ENCODE measurements at places on chromosomes 13 and 19.

DNA sequence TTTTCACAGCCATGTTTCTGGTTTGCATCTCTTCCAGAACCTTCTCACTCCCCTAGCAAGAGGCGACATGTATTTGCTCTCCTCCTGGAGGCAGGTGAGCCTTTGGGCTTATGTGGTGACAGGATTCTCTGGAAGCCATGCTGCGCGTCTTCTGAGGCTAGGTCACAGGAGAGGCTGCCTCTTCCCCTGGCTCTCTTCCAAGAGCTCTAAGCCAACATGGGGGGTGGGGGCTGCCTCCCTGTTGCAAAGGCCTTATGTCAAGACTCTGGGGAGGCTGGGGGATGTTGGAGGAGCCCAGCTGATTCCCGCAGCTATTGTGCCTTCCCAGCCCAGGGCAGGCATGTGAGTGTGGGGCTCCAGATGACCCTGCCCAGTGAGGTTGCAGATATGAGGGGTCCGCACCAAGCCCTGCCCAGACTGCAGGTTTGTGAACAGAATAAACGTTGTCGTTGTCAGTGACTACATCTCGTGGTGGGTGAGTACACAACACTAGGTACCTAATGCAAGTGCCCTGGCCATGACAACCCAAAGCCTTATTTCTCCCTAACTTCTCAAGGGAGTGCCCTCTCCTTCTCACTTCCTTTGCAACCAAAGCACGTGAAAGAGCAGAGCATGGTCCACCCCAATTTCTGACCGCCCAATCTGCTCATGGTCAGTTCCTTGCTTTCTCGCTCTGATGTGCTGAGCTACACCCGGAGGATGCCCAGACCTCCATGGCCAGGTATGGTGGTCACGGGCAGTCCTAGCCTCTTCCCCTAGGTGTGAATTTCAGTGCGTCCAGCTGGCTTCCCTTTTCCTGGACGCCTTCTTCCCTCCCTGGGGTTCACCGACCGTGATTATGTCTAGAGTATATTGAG, 44.9 kb downstream of the TEX29 start:
- no peak for DNase-seq

DNA sequence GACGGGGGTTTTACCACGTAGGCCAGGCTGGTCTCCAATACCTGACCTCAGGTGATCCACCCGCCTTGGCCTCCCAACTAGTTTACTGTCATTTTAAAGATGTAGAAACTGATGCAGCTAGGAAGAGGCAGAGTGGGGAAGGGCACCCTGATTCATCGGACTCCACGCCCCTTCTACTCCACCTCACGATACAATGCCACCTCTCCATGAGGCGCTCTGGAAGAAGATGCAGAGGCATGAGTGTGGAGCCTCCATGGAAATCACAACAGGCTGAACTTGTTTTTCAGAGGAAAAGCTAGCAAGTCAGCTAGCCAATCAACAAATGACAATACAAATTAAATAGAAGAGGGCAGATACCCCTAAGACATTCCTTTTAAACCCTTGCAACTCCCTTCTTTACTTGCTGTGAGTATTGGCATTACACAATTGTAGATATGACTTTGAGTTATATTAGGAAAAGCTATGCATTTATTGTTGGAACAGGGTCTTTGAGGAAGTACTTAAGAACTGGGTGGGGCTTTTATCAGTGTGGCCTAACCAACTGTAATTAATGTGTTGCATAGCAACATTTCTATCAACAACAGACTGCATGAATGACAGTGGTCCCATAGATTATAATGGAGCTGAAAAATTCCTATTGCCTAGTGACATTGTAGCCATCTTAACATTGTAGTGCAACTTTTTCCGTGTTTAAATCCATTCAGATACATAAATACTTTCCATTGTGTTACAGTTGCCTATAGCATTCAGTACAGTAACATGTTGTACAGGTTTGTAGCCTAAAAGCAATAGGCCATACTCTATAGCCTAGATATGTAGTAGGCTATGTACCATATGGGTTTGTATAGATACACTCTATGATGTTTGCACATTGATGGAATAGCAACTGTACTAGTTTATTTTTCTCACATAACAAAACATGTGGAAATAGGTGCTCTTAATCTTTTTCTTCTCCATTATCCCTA, 17.6 kb downstream of the WDFY2 start:
- DNase-seq = no peak

- peak; percentile 46 for DNase-seq
These were observed 2.3 kb downstream of the EEF2 start for GRCh38 chr19:3982701-3983541.

GRCh38 chr19:23855676-23856075, 59.0 kb upstream of the ZNF726 start:
- no peak for DNase-seq

DNA sequence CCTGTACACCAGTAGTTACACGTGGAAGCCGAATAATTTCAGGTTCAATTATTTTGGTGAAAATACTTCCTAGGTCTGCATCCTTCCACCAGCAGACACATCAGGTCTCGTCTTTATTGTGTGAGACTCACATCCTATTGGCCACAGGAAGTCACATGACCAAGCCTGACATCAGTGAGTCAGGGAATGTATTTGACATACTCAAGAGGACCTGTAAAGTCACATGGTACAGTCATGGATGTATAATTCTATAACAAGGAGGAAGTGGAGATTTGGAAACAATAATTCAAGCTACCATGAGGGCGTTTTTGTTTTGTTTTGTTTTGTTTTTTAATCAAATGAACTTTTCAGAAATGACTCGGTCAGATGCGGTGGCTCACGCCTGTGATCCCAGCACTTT, 9.3 kb upstream of the HIF3A start:
- DNase-seq = no peak

GRCh38 chr19:14343286-14343685, 38.0 kb upstream of the ADGRE5 start:
- DNase-seq = no peak

DNA sequence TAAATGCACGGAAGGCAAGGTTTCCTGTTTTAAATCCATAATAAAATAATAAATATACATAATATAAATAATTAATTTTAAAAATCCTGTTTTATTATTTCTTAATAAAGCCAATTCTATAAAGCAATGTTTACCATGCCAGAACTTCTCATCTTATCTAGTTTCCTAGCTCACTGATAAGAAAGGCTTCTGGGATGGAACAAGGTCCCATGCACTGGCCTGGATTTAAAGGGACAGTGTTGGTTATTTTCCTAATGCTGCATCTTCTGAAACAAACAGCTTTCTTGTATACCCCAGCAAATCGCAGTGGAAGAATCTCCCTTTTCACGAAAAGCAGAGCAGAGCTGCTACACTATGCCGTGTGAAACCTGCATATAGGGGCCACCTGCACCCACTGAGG, 68.8 kb downstream of the LNX2 start:
- no peak for DNase-seq

- DNase-seq = no peak
These were observed 727 bp downstream of the CD37 start for GRCh38 chr19:49335784-49336481.

GRCh38 chr13:90414691-90415596, 932.5 kb upstream of the MIR17HG start:
- DNase-seq = peak; percentile 75

GRCh38 chr19:47109541-47110375, 3.8 kb downstream of the ZC3H4 start:
- peak; percentile 72 for DNase-seq

DNA sequence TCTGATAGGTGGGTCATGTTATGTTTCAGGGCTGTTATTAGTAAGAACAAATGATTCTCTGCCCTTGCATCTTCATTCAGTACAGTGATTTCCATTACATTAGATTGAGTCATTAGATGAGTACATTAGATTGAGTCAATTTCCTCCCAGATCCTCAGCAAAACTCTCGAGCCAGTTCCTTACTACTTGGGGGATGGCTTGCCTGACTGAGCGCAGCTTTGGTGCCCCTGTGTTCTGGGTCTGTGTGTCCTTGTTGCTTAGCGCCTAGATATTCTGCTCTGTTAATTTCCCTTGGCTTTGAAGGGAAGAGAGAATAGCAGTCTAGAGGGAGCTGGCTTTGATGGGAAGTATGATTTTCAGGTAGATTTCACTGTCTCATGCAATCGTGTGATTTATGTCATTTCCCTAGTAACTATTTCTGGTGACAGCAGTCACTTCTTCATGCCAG, 19.1 kb upstream of the SCEL start:
- peak; percentile 62 for DNase-seq

DNA sequence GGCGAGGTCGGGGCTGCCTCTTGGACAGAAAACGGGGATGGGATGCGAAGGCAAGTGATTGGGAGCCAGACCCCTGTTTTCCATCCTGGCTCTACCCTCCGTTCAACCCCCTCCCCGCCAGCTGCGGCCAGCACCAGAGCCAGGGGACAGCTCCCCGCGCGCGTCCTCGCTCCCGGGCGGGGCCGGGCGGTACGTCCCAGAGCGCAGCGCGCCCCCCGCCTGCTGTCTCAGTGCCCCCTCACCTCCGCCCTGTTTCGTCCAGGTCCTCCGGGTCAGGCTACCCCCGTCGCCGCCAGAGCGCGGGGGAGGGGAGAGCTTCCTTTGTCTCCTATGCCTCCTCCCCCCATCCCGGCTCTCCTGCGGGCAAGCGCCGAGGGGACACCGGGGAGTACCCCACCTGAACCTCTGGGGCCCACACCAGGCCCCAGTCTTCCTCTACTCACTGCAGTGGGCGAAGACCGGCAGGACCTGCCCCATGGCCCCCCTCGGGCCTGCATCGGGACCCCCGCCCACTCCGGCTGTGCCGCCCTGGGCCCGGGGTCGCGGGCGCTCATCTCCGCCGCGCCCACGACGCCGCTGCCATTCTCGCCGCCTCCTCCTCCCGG, 396 bp downstream of the RTN2 start:
- DNase-seq = no peak

DNA sequence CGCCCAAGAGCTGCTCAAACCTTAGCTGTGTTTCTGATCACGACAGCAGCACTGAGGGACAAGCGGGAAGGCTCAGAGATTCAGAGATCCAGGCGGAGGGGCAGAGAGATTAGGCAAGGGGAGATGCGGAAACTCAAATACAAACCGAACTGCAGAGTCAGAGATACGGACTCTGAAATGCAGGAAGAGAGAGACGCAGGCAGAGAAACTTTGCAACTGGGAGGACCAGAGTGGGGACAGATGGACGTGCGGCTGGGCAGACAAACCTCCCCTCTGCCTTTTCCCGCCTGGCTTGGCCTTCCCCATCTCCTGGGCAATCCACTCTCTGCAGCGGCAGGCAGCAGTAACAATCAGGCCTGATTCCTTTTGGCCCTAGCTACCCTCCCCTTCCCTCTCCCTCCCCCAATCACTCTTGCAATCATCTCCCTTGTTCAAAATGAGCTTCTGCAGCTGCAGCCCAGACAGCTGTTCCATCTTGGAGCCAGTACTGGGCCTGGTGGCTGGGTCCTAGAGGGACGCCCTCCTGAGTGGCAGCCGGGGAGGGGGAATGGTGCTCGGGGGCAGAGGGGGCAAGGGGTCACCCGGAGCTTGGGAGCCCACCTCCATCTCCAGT, 29.7 kb downstream of the OLFM2 start:
- no peak for DNase-seq

DNA sequence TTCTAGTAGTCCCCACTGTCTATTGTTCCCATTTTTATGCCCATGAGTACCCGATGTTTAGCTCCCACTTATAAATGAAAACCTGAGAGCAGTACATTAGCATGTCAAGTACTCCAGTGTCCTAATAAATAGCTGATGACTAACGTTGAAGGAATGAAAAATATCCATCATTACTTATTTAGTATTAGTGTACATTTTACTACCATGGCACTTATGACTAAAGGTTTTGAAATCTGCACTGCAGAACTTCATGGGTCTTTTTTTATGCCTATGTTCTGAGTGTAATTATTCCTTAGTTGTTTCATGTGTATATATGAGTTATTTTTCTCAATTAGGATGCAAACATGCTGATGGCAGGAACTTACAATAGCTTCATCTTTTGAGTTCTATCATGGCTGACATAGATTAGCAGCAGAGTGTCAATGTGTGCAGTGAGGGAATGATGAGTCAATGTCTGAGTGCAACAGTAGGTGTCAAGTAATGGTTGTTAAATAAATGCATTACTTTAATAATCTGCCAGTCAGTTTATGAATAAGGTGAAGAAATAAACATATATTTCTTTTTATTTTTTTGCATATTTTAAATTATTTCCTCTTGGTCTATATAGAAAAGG, 188.4 kb downstream of the ITGBL1 start:
- peak; percentile 93 for DNase-seq

- DNase-seq = no peak
These were observed 3.8 kb downstream of the ZNF490 start for GRCh38 chr19:12606796-12607195.

DNA sequence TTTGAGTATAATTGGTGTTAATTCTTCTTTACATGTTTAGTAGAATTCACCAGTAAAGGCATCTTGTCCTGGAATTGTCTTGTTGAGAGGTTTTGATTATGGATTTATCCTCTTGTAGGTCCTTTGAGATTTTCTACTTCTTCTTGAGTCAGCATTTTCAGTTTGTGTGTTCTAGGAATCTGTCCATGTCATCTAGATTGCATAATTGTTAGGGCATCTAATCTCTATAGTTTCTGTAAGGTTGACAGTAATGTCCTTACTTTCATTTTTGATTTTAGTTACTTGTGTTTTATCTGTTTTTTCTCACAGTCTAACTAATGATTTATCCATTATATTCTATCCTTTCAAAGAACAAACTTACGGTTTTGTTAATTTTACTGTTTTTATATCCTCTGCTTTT, 492.0 kb downstream of the FGF9 start:
- DNase-seq = no peak

- DNase-seq = peak; percentile 22
These were observed 4.5 kb upstream of the SHISA7 start for GRCh38 chr19:55447421-55448174.

- no peak for DNase-seq
These were observed 19.2 kb downstream of the FCGBP start for GRCh38 chr19:39915101-39915847.

- peak; percentile 99 for DNase-seq
These were observed at the start of gene GIPC1 for GRCh38 chr19:14496029-14496833. Gene GIPC1, minus strand, starts transcription at chr19:14496127. Its CDS starts 13,151 bp downstream, at chr19:14482976.

GRCh38 chr13:44176173-44176572, 197.5 kb upstream of the SERP2 start:
- no peak for DNase-seq

DNA sequence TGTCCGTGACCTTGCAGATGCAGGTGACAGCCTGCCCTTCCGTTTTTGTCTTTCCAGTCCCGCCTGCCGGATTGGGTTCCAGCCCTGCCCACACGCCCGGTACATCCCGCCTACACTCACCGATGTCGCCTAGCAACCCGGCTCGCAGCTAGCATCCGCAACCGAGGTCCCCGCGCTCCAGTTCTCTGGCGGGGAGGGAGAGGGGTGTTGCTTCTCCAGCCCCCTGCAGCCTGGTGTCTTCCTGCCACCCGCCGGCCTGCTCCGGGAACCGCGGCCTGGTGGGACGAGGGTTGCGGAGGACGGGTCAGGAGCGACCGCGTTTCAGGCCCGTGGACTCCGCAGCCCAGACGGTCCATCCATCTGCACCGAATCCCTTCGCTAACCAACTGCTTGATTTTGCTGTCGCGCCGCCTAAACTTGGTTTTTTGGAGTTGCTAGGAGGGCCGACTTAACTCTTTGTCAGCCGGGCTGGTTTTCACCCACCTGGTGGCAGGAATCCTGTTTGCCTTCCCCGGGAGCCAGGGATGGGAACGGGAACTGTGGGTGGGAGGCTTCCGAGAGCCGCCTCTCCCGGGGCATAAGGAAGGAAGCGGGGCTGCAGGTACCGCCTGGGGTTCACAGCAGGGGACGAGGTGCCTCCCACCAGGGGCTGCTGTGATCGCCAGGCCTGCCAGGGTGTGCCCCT, 15.4 kb upstream of the MATK start:
- no peak for DNase-seq

GRCh38 chr13:30142486-30143211, 164.7 kb downstream of the KATNAL1 start:
- DNase-seq = peak; percentile 99
